RWPE2 (cell line): ENCODE measurements at places on chromosomes 1 and 21.

GRCh38 chr1:3461934-3462275 lies 7.4 kb downstream of the ARHGEF16 start:
- DNase-seq, result no peak
- H3K4me1 ChIP-seq, result peaks cover 32% of the 10 kb centered on the region
- no peaks in the 10 kb centered on the region for H3K27me3 ChIP-seq

GRCh38 chr1:8753736-8754135 lies 63.7 kb downstream of the RERE start:
- no peaks in the 10 kb centered on the region for H3K27me3 ChIP-seq
- H3K4me3 ChIP-seq, result no peak overlapping the region
- no peaks in the 10 kb centered on the region for H3K4me1 ChIP-seq
- no peak for DNase-seq
- no peaks in the 10 kb centered on the region for H3K36me3 ChIP-seq

- H3K4me3 ChIP-seq, result no peak overlapping the region
- H3K4me1 ChIP-seq, result no peaks in the 10 kb centered on the region
- DNase-seq, result no peak
- H3K36me3 ChIP-seq, result no peaks in the 10 kb centered on the region
Observed at GRCh38 chr1:63971557-63971956, 197.7 kb downstream of the ROR1 start.

- no peak overlapping the region for H3K4me3 ChIP-seq
- H3K4me1 ChIP-seq, result no peaks in the 10 kb centered on the region
- no peak overlapping the region for H3K27ac ChIP-seq
Observed at GRCh38 chr1:64397541-64397940, 72.4 kb upstream of the CACHD1 start.

GRCh38 chr1:37858931-37859506 lies 373 bp downstream of the MTF1 start:
- H3K4me3 ChIP-seq, result peak overlapping the region; percentile 95
- peak overlapping the region; percentile 56 for H3K27ac ChIP-seq
- no peaks in the 10 kb centered on the region for H3K27me3 ChIP-seq
- no peak for DNase-seq

- no peaks in the 10 kb centered on the region for H3K4me1 ChIP-seq
- H3K27me3 ChIP-seq, result peaks cover 8% of the 10 kb centered on the region
- DNase-seq, result no peak
- no peaks in the 10 kb centered on the region for H3K36me3 ChIP-seq
Observed at GRCh38 chr1:18572022-18572880, 58.4 kb upstream of the PAX7 start.

DNA sequence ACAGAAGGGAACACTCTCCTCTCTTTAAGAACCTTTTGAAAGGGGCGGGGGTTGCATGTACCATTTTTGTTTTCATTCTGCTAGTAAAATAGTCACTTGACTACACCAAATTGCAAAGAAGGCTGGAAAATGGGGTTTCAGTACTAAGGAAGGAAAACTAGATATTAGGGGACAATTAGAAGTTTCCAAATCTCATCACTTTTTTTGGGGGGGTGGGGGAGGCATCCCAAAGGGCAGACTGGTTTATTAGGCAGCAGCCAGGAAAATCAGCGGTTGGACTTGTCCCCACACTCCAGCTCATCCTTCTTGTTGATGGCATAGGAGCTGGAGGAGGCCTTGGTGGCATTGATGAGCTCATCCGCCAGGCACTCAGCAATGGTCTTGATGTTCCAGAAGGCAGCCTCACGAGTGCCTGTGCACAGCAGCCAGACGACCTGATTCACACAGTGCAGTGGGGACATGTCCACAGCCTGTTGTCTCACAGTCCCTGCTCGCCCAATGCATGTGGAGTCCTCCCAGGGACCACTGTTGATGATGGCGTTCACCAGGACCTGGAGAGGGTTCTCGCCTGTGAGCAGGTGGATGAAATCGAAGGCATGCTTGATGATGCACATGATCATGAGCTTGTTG lies 1.7 kb upstream of the TMEM50B start:
- no peaks in the 10 kb centered on the region; the same call in none of the 2 replicates for H3K36me3 ChIP-seq
- no peak overlapping the region for H3K4me3 ChIP-seq
- H3K4me1 ChIP-seq, result no peaks in the 10 kb centered on the region
- H3K27ac ChIP-seq, result no peak overlapping the region
- H3K27me3 ChIP-seq, result no peaks in the 10 kb centered on the region

- H3K4me3 ChIP-seq, result no peak overlapping the region
- DNase-seq, result no peak
- no peaks in the 10 kb centered on the region for H3K27me3 ChIP-seq
- H3K27ac ChIP-seq, result peak overlapping the region; percentile 97
- peaks cover 35% of the 10 kb centered on the region for H3K4me1 ChIP-seq
- no peaks in the 10 kb centered on the region for H3K36me3 ChIP-seq
Observed at GRCh38 chr1:156898161-156898566, 4.6 kb downstream of the PEAR1 start.
